ENCODE measurements at places on chromosomes 5 and 9.

DNA sequence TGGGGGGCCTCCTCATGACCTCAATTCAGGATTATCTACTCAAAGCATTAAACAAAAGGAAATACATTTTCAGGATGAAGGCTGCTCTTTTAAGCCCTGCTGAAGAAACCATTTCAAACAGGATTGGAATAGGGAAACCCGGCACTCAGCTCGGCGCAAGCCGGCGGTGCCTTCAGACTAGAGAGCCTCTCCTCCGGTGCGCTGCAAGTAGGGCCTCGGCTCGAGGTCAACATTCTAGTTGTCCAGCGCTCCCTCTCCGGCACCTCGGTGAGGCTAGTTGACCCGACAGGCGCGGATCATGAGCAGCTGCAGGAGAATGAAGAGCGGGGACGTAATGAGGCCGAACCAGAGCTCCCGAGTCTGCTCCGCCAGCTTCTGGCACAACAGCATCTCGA lies 720 bp downstream of the TMEM203 start:
- DNase-seq: no peak

DNA sequence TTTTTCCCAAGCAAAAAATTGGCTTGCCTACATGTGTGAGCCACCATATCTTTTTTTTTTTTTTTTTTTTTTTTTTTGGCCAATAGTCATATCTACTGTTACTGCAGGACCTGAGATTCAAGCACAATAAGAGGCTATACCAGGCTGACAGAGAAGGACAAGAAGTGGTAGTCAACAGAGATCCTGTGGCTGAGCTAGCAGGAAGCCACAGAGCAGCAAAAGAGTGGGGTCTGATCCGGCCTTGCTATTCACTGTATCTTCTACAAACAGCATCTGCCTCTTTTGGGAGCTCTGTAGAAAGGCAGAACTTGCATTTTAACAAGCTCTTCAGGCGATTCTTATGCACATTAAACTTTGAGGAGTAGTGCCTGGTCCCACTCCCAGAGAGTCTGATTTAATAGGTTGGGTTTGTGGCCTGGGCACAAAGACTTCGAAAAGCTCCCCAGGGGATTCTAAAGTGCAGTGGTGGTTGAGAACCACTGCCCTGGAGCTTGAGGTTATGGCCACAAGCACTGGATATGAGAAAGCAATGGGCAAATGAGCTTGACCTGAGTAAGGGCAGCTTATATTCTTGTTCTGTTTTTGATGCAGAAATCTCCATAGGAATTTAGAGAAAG lies 162.8 kb downstream of the PIK3R1 start:
- DNase-seq: no peak

GRCh38 chr5:2879701-2880100 lies 128.2 kb upstream of the IRX2 start:
- no peak for DNase-seq

DNA sequence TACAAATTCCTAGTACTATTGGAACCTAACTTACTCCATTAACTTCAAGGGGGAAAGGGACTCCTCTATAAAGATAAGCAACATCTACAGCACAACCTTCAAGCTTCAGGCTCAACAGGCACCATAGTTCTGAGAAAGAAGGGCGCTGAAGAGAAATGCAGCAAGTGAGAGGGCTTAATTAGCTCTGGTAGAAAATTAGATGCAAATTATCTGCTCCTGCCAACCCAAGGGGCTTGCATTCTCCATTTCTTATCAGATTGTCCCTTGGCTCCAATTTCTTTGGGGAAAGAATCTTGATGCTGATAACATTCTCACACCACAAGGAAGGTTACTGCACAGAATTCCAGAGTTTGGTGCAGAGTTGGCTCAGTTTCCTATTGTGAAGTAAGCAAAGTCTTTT lies 214.6 kb downstream of the GABRG2 start:
- DNase-seq: no peak

- no peak for DNase-seq
Measured at GRCh38 chr5:160033546-160034252, 24.8 kb downstream of the TTC1 start.

- DNase-seq: no peak
Measured at GRCh38 chr9:35341585-35341984, 148.3 kb upstream of the RUSC2 start.

DNA sequence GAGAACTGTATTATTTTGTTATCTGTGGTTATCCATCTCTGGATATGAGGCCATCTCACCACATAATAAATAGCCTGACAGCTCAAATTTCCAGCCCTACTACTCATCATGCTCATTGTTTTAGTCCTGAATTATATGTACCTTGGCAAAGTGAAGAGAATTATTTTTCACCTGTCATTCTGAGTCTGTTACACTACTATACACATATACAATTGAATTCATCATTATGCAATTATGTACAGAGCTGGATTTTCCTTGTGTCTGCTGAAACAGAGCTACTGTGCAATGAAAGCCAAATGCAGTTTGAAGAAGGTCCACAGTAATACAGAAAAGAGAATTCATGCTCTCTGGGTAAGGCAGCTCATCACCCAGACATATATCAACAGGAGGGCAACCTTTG lies 28.5 kb downstream of the ESM1 start:
- no peak for DNase-seq

DNA sequence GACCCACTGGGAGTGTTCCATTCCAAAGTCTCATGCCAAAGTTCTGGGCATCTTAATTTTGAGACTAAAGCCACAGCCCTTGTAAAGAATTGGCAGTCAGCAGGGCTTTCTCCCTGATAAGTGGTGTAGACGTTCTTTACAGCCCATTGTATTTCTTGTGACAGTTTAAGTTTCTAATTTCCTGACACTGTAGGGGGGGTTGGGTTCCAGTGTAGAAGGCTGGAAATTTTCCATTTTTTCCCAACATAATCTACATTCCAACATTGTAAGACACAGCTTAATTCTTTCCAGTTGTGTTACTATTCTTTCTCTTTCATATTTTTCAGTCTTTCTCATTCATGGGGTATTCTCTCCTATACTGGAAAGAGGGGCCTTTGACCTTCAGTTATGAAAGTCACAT lies 121.1 kb downstream of the FBXL7 start:
- no peak for DNase-seq

DNA sequence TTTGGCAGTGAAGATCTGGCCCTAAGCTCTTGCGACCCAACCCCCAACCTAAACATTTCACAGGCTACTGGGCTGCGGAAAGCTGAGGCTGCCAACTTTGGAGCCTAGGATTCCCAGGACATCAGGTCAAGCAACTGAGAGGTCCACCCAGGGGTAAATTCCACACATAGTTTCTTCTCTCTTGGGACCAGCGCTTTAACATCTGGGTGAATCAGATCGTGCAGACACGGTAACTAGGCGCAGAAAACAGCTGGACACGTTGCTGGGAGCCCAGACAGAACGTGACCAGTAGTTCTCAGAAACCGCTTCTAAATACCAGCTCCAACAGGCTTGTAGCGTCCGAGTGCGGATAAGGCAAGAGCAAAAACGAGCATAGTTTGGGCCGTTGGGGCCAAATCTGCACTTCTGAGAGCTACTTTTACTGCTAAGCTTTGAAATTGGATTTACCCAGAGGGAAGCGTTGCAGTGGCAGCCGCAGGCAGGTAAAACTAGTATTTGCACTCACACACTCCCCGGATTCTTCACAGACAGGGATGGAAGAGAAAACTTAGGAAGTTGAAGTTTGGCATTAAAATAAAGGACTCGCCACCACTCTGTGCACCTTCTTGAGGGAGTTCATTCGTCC lies 11.8 kb downstream of the ITGA1 start:
- no peak for DNase-seq

DNA sequence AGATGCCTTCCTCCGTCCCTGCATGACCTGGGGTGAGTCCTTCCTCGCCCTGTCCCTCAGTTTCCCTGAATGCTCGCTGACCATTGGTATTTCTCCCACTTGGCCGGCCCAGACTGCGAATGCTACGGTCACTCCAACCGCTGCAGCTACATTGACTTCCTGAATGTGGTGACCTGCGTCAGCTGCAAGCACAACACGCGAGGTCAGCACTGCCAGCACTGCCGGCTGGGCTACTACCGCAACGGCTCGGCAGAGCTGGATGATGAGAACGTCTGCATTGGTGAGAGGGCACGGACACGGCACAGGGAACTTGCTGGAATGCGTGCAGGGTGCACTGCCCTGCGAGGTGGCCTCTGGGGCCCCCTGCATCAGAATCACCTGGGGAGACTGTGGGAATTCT lies 77.1 kb downstream of the NTNG2 start:
- DNase-seq: no peak

- no peak for DNase-seq
Measured at GRCh38 chr9:115680231-115680630, 473.4 kb upstream of the PAPPA start.

- no peak for DNase-seq
Measured at GRCh38 chr5:126358525-126358924, 64.7 kb upstream of the GRAMD2B start.

- DNase-seq: no peak
Measured at GRCh38 chr5:14068136-14068535, 75.0 kb upstream of the TRIO start.

DNA sequence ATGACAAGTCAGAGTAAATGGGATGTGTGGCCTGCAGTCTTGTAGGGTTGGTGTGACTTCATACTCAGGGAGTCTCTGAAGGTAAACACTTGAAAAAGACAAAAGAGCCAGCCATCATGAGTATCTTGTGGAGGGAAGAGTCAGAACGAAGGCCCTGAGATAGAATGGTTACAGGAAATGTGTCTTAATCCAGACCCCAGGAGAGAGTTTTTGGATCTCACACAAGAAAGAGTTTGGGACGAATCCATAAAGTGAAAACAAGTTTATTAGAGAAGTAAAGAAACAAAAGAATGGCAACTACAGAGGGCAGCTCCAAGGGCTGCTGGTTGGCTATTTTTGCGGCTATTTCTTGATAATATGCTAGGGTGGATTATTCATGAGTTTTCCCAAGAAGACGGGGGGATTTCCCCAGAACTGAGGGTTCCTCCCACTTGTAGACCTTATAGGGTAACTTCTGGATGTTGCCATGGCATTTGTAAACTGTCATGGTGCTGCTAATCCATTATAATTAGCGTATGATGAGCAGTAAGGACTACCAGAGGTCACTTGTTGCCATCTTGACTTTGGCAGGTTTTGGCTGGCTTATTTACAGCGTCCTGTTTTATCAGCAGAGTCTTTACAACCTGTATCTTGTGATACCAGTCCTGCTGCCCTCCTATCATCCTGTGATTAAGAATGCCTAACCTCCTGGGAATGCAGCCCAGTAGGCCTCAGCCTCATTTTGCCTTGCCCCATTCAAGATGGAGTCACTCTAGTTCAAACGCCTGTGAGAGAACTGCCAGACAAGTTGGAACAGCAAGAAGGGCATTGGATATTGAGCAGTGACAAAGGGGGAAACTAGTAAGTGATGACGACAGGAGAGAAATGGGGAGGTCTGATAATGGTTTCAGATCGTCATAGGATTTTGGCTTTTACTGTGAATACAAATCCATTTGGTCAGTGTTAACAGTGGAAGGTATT lies 34.0 kb downstream of the MTRR start:
- no peak for DNase-seq

DNA sequence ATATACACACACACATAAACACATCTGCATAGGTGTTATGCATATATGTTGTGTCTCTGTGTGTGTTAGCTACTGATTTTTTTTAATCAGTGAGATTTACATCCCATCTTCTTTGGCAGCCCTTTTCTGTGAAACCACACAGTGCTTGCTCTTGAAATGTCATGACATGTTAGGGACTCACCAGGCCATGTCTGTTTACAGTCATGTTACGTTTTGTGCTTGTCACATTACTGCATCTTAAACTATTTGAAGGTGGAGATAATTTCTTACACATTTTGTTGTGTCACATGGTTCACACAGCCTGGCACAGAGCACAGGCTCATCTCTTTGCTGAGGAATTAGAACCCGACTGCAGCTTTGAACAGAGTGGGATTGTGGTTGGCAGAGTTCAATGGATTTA lies 364.4 kb upstream of the RIOK2 start:
- DNase-seq: no peak

GRCh38 chr9:33697171-33697570 lies 98.2 kb upstream of the PRSS3 start:
- DNase-seq: no peak

GRCh38 chr5:168193493-168194250 lies 97.8 kb upstream of the WWC1 start:
- DNase-seq: no peak

DNA sequence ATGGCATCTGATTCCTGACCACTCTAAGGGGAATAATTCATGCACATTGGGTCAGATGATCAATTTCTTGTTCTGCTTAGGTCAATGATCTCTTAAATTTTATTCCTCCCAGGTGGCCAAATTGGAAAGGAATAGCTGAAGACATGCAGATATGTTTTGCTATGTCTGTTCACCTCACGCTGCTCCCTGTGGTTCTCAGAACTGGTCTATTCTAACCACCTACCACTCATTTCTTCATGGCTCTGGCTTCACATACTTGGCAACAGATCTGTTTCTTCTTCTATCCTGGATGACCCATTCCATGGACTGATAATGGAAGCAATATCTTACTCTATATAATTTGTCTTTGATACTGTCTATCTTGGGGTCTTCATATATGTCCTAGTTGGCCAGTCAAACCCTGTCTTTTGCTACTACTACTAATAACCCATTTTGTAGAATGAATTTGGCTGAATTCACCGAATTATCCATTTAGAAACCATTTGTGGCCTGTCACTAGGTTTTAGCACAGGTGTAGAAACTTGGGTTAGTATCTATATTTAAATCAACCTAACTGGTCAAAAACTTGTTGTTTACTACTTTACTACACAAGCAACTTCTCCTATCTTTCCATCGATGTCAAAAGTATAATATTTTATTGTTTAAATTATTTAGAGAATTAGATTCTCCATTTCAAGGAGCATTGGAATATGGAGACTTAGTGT lies 650.9 kb downstream of the TLE4 start:
- DNase-seq: no peak

DNA sequence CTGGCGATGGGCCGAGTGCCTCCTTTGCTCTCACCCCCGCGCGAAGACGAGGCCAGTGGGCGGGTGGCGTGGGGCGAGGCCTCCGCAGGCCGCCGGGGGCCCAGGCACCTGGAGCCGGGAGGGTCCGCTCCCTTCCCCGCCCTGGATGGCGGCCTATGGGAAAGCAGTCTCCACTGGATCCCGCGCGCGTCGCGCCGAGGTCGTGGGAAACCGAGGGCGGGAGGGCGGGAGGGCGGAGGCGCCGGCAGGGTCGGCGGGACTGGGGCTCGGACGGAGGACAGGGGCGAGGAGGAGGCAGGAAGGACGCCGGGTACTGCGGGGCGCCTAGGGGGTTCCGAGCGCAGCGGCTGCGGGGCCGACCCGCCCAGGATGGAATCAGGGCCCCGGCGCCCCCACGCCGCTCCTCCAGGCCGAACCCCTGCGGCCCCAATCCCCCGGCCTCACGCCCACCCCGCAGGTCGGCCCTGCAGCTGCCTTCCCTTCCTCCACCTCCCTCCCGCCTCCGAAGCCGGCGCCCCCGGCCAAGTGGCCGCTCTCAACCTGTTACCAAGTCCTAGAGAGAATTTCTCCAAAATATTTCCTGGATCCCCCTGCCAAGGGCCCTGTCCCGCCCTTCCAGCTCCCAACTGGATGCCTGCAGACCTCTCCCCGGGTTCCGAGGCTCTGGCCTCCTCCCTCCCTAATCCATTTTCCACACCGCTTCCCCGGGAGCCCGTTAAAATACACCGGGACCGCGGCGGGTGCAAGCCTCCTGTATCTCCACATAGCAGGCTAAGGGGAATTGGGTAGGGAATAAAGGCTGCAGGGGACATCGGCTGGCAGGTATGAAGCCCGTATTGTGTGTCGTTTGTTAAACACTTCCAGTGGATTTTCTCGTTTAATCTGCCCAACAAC lies 146.3 kb downstream of the ERCC6L2 start:
- DNase-seq: no peak

- DNase-seq: no peak
Measured at GRCh38 chr9:117574099-117574498, 130.1 kb upstream of the TLR4 start.
